ENCODE measurements at places on chromosomes 2 and 18. TPM values are rescaled to one million over a fixed set of nuclear protein-coding genes. Genes with fewer than 3 reads are reported as not detected.

DNA sequence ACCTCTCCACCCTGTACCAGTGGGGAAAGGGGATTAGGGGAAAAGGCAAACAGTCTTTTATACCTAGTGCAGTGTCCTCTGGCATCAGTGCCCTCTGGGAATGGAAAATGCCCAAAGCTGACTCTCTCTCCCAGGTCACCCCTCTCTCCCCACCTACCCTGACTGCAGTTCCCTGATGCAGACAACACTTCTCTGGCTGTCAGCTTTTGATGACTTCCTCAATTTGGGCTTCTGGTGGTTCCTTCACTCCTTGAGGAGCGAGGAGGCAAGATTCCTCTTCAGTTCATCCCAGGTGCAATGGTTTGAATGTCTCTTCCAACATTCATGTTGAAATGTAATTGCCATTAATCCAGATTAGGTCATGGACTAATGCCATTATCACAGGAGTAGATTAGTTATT lies 19.7 kb upstream of the PPM1B start:
- H3K4me3 ChIP-seq: no peak overlapping the region
- H3K4me1 ChIP-seq: no peaks in the 10 kb centered on the region
- DNase-seq: no peak
- no peak overlapping the region for H3K27ac ChIP-seq
- no peaks in the 10 kb centered on the region for H3K27me3 ChIP-seq

DNA sequence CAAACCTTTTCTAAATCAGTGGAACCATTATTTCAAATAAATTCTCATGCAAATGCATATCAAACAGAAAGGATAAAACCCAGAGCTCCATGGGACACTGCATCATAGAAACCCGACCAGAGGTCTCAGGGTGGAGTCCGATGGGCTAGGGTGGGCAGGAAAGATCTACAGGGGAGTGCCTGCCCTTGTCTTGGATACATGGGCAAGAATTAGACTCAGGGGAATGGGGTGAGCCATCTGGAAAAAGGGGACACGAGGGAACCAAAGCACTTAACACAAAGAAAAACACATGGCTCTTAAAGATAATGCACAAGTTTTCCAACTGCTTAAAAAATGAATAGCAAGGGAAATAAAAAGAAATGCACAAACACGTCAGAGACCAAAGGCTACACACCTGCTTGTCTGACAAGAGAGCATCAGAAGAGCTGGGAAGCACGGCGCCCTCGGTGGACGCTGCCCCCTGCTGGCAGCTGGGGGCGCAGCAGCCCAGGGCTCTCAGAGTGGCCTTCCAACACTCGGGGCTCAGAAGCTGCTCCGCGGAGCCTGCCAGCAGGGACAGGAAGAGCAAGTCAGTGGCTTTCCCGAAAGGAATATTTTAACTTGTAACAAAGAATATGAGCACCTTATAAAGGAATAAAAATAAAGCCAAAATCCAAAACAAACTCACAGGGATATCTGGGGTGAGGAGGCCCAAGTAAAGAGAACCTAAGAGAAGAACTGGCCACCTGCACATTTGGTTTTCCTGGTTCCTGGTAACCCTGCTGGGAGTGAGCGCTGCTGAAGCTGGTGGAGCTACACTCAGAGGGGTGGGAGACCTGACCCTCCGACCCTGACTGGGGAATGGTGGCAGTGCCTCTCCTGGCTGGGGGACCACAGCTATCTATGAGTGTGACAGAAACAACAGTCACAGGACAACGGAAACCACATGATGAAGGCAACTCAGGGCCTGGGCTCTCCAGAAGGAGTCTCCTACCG lies 54.5 kb downstream of the SIGLEC15 start:
- H3K27me3 ChIP-seq: no peaks in the 10 kb centered on the region
- peak overlapping the region; percentile 43 for H3K4me3 ChIP-seq
- peaks cover 6% of the 10 kb centered on the region for H3K36me3 ChIP-seq
- DNase-seq: peak; percentile 56
- H3K27ac ChIP-seq: peak overlapping the region; percentile 83
- peaks cover 15% of the 10 kb centered on the region for H3K4me1 ChIP-seq

DNA sequence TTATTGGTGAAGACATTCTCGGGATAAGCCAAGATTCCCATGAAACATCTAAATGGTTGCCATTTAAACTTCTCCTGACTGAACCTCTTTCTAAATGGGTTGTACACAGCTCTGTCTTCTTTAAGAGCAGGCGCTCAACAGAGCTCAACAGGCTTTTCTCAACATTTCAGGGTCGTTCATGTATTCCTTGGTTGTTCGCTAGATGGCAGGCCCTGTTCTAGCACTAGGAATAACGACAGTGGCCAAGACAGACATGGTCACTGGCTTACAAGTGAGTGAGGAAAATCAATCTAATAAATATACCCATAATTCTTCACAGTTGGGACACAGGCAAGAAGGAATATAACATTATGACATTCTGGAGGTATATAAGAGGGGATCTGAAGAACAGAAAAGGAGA lies 154.5 kb downstream of the SMAD2 start:
- H3K27me3 ChIP-seq: peaks cover 39% of the 10 kb centered on the region
- DNase-seq: no peak
- H3K36me3 ChIP-seq: no peaks in the 10 kb centered on the region
- peaks cover 2% of the 10 kb centered on the region for H3K4me1 ChIP-seq
- no peak overlapping the region for H3K4me3 ChIP-seq
- no peak overlapping the region for H3K27ac ChIP-seq

GRCh38 chr2:3462493-3463104 lies 56.7 kb downstream of the ADI1 start:
- H3K4me3 ChIP-seq: no peak overlapping the region
- no peak overlapping the region for H3K27ac ChIP-seq
- H3K4me1 ChIP-seq: peaks cover 6% of the 10 kb centered on the region
- H3K27me3 ChIP-seq: no peaks in the 10 kb centered on the region
- no peak for DNase-seq

- H3K36me3 ChIP-seq: peaks cover 3% of the 10 kb centered on the region
- H3K4me3 ChIP-seq: peak overlapping the region; percentile 94
- peak; percentile 80 for DNase-seq
- H3K4me1 ChIP-seq: peaks cover 49% of the 10 kb centered on the region
Measured at GRCh38 chr2:218896501-218897393, 16.1 kb downstream of the WNT10A start.

GRCh38 chr2:203021991-203022390 lies 7.3 kb downstream of the NBEAL1 start:
- H3K36me3 ChIP-seq: peaks cover 5% of the 10 kb centered on the region
- peaks cover 12% of the 10 kb centered on the region for H3K4me1 ChIP-seq

DNA sequence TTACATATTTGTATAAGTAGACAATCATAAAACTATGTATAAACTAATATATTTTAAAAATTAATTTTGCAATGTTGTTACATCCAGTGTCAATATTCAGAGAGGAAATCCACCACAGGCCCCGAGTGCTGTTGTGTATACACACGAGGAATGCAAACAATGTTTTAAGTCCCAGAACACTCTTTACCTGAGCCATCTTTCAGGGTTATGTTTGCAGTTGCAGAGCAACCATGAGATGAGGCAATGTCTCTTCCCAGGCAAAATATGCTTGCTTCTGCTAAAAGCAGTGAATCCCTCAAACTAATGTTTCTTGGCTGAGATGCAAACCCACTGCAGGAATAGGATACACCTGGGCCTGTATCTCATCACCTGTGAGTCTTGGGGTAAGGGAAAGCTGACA lies 91.3 kb downstream of the ASXL2 start:
- no peak overlapping the region for H3K27ac ChIP-seq
- H3K36me3 ChIP-seq: peaks cover 5% of the 10 kb centered on the region
- no peak for DNase-seq
- H3K4me1 ChIP-seq: peaks cover 37% of the 10 kb centered on the region

- H3K27me3 ChIP-seq: no peaks in the 10 kb centered on the region
- no peak overlapping the region for H3K27ac ChIP-seq
- no peaks in the 10 kb centered on the region for H3K36me3 ChIP-seq
- DNase-seq: no peak
Measured at GRCh38 chr2:168841445-168841844, 39.0 kb downstream of the NOSTRIN start.

- H3K4me3 ChIP-seq: no peak overlapping the region
- H3K4me1 ChIP-seq: peaks cover 4% of the 10 kb centered on the region
- DNase-seq: no peak
- no peak overlapping the region for H3K27ac ChIP-seq
- H3K27me3 ChIP-seq: peaks cover 6% of the 10 kb centered on the region
Measured at GRCh38 chr2:30678410-30679137, 128.7 kb downstream of the CAPN13 start.

GRCh38 chr2:231393149-231394131 lies 2.1 kb upstream of the B3GNT7 start:
- no peak overlapping the region for H3K27ac ChIP-seq
- peaks cover 16% of the 10 kb centered on the region for H3K4me1 ChIP-seq
- H3K36me3 ChIP-seq: no peaks in the 10 kb centered on the region
- DNase-seq: no peak

GRCh38 chr2:168679081-168679480 lies 123.4 kb upstream of the NOSTRIN start:
- no peak for DNase-seq
- peaks cover 3% of the 10 kb centered on the region for H3K4me1 ChIP-seq
- H3K27me3 ChIP-seq: no peaks in the 10 kb centered on the region
- peaks cover 2% of the 10 kb centered on the region for H3K36me3 ChIP-seq

- DNase-seq: no peak
- H3K4me1 ChIP-seq: no peaks in the 10 kb centered on the region
- peaks cover 38% of the 10 kb centered on the region for H3K27me3 ChIP-seq
Measured at GRCh38 chr2:46325182-46325928, 28.1 kb downstream of the EPAS1 start.

GRCh38 chr2:4336864-4337263 lies 633.5 kb downstream of the DCDC2C start:
- H3K4me3 ChIP-seq: no peak overlapping the region
- no peaks in the 10 kb centered on the region for H3K27me3 ChIP-seq
- no peak overlapping the region for H3K27ac ChIP-seq
- no peak for DNase-seq
- no peaks in the 10 kb centered on the region for H3K36me3 ChIP-seq

GRCh38 chr2:12363569-12363968 lies 353.2 kb upstream of the TRIB2 start:
- H3K27ac ChIP-seq: no peak overlapping the region
- H3K4me1 ChIP-seq: peaks cover 6% of the 10 kb centered on the region
- H3K27me3 ChIP-seq: no peaks in the 10 kb centered on the region
- H3K4me3 ChIP-seq: no peak overlapping the region
- H3K36me3 ChIP-seq: peaks cover 2% of the 10 kb centered on the region

DNA sequence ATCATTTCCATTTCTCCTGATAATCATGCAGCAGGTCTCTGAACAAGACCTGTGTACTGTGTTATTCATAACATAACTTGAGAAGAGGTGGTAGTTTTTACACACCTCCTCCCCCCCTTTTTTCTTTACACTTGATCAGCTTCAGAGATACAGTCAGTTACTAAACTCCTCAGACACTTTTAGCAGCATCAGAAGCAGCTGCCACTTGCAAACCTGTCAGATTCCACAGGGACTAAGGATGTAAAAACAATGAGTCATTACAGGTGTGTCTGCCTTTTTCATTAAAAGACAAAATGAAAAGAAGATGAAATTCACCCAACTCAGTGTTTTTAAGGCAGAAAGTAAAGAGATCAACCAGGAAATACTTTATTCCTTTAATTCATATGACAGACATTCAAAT lies 254.0 kb downstream of the NRXN1 start:
- no peaks in the 10 kb centered on the region for H3K27me3 ChIP-seq
- no peak overlapping the region for H3K27ac ChIP-seq
- H3K4me3 ChIP-seq: no peak overlapping the region
- H3K4me1 ChIP-seq: no peaks in the 10 kb centered on the region
- H3K36me3 ChIP-seq: no peaks in the 10 kb centered on the region
- DNase-seq: no peak

DNA sequence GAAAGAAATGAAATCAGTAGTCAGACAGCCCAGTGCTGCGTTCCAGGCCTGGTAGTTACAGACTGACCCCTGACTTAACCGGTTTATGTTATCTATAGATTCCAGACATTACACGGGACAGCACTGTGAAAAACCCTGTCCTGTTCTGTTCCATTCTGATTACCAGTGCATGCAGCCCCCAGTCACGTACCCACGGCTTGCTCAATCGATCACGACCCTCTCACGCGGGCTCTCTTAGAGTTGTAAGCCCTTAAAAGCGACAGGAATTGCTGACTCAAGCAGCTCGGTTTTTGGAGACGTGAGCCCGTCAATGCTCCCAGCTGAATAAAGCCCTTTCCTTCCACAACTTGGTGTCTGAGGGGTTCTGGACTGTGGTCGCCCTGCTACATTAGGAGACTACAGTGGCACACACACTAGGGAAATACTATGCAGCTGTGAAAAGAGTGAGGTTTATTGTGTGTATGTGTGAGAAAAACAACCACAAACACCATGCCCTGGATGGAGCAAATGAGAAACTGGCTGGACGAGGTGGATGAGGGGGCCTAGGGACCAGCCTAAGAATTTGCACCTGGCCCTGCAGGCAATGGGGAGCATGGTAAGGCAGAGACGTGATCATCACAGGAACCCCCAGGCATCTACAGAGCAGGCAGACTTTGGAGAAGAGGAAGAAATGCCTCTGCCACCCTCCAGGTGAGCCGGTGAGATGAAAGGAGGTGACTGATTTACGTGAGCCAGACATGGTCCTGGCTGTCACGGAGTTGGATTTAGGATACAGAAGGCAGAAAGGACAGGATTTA lies 49.1 kb upstream of the SEMA4C start:
- peaks cover 6% of the 10 kb centered on the region for H3K36me3 ChIP-seq
- no peak overlapping the region for H3K4me3 ChIP-seq
- DNase-seq: no peak
- no peaks in the 10 kb centered on the region for H3K27me3 ChIP-seq

GRCh38 chr2:125979886-125980285 lies 676.1 kb upstream of the GYPC start:
- no peaks in the 10 kb centered on the region for H3K36me3 ChIP-seq
- no peaks in the 10 kb centered on the region for H3K27me3 ChIP-seq
- H3K4me1 ChIP-seq: no peaks in the 10 kb centered on the region
- H3K4me3 ChIP-seq: no peak overlapping the region

DNA sequence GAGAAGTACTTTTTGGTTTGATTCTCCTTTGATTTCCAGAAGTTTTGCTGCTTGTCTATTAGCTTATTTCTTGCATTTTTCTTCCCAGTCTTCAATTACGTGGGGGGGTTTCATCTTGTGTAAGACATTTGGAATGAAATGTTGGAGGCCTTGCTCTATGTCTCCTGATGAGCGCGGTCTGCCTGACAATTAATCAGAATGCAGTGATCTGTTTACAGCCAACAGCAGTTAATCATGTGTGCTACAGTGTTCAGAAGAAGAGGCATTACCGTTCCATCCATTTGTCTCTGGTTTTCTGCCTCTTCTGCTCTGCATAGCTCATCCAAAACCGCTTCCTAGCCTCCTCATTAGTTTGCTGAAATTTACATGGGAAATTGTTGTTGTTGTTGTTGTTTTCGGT lies 134.4 kb upstream of the ST6GAL2 start:
- DNase-seq: no peak
- H3K27me3 ChIP-seq: no peaks in the 10 kb centered on the region
- H3K4me3 ChIP-seq: no peak overlapping the region

Gene CKAP2L
- 0.37 TPM for total RNA-seq

Gene RBKS
- total RNA-seq: 7.0 TPM

Gene FER1L5
- not detected for total RNA-seq

Gene PROM2
- 0.77 TPM for total RNA-seq

Gene TDRD15
- total RNA-seq: not detected

Gene IL18R1
- 31.7 TPM for total RNA-seq

Gene EVX2
- total RNA-seq: not detected

Gene BABAM2
- 46.0 TPM for total RNA-seq

Gene LIMS3
- total RNA-seq: 1.3 TPM

Gene TTR
- not detected for total RNA-seq

Measured in T-helper 17 cell (primary cell).